Activated CD8-positive, alpha-beta T cell treated with anti-CD3 and anti-CD28 coated beads for 36 hours (primary cell): ENCODE measurements at places on chromosomes 12 and 14.

DNA sequence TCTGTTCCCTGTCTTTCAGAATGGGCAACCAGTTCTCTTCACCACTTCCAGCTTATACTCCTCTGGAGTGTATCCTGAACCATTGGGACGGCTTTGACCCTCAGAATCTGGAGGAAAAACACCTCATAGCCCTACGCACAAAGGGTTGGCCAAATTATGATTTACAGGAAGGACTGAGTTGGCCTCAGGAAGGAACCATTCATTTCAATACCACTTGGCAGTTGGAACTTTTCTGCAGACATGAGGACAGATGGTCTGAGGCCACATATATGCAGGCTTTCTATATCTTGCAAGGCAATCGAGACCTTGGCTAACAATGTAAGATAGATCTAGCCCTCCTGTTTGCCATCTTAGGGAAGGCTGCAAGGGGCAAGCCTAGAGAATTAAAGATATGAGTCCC is 24.0 kb downstream of the CLECL1 start:
- DNase-seq = no peak

DNA sequence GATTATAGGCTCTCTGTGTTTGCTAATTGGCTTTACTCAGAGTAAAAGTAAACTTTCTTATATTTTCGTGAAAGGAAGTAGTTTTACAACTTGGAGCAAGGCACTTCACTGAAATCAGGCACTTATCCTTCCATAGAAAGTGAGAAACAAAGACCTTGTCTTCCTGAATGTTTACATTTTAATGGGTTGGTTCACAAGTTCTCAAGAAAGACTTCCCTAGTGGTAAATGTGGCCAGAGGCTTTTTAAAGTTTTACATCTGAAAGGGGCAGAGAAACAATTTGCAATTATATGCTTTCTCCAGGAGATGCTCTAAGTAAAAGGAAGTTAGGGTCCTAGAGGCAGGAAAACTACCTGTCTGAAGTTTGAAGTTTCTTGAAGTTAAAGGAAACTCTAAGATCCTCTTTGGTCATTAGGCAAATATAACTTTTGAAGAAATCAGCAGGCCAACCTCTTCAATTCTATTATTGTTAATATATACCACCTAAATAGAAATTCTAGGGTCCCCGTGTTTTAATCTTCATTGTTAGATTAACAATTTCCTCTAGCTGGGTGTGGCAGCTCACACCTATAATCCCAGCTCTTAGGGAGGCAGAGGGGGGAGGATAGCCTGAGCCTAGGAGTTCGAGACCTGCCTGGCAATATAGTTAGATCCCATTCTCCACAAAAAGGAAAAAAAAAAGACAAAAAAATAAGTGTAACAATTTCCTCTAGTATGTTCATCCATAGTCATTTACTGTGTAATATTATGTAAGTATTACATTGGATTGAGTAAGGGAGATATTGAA is 644.9 kb upstream of the FOXG1 start:
- no peak for DNase-seq

DNA sequence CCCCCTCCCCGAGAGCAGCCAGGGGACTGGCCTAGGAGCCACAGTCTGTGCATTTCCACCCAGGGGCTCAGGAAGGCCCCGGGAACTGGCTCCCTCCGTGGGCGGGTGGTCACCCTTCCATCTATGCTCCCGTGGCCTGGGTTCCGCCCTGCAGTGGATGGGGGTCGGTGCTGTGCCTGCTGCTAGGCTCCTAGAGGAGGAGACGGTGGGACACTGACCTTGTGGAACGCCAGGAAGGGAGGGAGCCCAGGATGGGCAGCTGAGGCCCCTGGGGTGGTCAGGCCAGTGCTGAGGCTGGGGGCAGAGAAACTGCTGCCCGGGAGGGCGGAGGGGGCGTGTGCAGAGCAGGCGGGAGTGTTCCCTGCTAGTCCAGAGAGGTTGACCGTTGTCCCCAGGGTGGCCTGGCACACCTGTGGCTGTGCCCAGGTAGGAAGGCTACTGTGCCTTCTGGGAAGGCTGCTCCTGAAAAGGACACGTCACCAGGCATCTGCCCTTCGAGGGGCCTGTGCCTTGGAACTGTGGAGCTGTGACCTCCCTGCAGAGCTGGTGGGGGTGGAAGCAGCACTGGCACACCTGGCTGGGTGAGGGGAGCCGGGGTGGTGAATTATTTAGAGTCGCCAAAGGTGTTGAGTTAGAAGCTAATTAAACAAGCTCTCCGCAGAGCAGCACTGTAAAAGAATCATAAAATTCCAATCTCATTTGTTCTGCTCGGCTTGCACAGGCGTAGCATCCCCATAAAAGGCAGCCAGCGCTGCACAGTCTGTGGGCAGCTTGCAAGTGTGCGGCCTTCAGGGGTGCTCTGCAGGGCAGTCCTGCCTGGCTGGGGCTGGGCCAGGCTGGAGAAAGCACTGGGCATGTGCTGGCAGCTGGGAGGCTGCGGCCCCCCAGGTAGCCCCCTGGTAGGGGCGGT is 145.1 kb downstream of the KIF26A start:
- DNase-seq = no peak

- no peak for DNase-seq
Observed at GRCh38 chr14:60768602-60769001, 34.0 kb downstream of the MNAT1 start.

- DNase-seq = no peak
Observed at GRCh38 chr14:87002776-87003175, 990.2 kb downstream of the GALC start.

GRCh38 chr12:127726671-127727315 is 540.2 kb upstream of the TMEM132C start:
- DNase-seq = no peak

DNA sequence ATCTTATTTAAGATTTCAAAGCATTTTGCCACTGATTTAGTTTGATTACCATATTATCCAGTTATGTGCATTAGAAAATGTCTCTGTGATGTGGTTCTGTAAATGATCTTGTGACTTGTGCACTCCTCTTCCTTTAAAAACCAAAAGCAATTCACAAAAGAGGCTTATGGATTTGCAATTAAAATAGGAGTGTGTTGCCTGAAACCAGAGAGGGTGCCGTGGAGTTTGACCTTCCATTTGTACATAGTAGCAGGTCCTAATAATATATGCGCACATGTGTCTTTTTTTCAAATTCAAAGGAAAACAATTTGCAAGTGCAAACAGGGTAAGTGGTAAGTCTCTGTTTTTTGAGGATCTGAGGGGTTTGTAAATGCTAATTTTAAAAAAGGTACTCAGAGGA is 470.9 kb downstream of the VRK1 start:
- no peak for DNase-seq

- DNase-seq = no peak
Observed at GRCh38 chr12:43105426-43105981, 446.5 kb downstream of the ADAMTS20 start.

DNA sequence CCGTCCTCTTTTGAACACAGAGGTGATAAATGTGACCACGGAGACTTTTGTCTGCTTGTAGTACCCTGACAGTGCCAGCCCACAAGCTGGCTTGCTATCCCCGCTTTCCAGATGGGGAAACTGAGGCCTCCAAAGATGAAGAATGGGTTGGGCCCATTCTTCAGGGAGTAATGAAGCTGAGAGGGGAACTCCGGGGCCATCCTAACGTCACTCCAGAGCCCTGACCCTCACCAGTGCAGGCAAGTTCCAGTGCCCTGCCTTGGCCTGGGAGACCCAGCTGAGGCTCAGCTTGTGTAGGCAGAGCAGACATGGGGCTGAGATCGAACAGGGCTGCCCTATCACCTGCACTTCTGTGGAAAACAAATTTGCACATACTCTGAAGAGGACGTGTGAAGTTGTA is 277.1 kb downstream of the DPF3 start:
- no peak for DNase-seq

DNA sequence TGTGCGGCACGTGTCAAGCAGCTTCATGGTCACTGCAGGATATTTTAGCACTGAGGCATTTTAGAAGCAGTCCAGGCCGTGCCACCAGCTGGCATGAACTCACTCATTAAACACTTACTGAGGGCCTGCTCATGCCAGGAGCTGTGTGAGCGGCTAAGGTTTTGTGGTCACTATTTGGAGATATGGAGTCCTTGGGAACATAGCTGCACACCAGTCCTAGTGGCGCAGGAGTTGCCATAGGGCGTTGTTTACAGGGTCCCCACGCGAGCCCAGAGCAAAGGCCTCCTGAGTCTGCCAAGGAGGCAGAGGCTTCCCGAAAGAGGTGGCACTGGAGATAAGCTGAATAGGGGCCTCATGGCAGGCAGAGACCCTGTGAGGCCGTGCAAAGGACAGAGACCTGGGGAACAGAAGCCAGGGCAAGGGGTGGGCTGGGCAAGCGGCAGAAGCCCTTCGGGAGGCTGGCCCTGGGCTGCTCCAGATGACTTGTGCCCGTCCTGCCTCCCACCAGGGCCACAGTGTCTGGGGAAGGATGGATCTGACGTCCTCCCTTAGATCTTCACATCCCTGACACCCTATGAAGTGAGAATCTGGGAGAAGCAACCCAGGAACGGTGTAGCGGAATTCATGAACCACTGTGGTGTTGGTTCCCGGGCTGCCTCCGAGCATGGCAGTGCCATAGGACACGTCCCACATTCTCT is 38.9 kb downstream of the SFSWAP start:
- DNase-seq = no peak

DNA sequence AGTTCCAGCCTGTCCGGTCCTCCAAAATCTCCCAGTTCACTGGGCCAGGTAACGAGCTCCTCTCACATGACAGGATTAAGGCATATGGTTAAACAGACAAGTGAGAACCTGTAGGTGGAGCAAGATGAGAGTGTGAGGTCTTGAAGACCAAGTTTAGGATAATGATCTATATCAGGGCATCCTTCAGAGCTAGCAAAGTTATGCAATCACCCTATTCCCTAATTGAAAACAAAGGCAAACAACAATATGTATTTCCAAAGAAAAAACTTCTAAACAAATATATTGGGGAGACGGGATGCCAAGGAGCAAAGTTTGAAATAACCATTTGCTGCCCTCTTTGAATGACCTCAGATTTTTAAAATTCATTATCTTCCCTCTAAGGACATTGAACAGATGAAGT is 571.2 kb downstream of the BCL11B start:
- no peak for DNase-seq

- DNase-seq = no peak
Observed at GRCh38 chr14:89185919-89186855, 230.8 kb downstream of the FOXN3 start.

DNA sequence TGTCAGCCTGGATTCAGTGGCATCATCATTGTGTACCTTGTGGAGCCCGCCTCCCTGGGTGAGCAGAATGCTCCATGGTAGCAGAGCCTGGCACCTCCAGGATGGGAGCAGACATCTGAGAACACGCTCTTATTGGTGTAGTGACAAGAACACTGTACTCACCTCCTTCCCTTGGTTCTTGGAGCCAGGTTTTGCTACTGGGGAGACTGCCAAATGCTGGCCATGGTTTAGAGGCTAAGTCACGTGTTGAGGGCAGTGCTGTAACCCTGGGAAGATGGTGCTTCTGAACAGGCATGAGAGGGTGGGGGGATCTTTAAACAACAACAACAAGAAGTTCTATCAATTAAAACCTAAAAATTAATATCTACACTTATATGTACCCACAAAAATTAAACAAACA is 47.6 kb upstream of the ASPG start:
- DNase-seq = no peak

DNA sequence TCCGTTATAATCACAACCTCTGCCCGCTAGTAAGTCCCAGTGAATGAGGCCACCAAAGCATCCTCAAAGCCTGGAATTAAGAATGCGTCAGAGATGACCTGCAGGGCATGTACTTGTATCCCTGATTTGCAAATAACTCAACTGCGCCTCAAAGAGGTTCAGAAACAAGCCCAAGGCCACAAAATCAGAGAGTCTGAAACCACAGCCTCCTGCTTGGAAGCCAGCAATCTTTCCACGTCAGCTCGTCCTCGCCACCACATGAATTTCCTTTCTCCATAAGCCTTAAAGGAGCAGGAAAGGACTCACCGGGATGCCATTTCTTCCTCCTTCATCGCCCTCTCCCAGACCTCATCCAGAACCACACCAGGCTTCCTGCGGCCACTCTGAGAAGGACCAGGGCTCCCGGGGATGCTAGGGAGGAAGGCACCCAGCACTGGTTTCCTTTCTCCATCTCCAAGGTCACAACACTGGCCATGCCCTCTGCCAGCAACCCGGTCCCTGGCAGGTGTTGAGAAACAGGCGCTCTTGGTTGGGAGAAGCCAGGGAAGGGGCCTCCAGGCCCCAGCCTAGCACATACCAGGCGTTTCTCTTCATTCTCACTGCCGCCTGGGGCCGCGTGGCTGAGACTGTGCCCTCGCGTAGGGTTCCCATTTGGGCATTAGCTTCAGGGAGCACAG is 191.2 kb upstream of the DIO3 start:
- DNase-seq = no peak

DNA sequence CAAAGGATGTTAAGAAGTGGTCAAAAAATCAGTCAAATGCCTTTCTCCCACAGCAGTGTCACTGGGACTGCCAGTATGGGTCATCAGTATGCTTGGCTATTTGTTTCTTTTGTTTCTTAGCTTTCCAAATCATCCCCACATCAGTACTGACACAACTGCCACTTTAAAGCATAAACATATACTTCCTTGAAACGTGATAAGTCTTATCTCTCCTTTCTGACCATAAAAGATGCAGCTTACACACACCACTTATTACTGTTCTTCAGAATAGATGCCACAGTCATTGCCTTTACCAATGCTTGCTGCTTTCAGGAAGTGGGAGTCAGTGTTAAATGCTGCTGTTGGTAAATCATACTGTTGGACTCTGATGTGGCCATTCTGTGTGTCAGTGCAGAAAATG is 18.6 kb upstream of the GARIN2 start:
- no peak for DNase-seq

GRCh38 chr14:33968722-33969121 is 17.8 kb upstream of the EGLN3 start:
- no peak for DNase-seq

DNA sequence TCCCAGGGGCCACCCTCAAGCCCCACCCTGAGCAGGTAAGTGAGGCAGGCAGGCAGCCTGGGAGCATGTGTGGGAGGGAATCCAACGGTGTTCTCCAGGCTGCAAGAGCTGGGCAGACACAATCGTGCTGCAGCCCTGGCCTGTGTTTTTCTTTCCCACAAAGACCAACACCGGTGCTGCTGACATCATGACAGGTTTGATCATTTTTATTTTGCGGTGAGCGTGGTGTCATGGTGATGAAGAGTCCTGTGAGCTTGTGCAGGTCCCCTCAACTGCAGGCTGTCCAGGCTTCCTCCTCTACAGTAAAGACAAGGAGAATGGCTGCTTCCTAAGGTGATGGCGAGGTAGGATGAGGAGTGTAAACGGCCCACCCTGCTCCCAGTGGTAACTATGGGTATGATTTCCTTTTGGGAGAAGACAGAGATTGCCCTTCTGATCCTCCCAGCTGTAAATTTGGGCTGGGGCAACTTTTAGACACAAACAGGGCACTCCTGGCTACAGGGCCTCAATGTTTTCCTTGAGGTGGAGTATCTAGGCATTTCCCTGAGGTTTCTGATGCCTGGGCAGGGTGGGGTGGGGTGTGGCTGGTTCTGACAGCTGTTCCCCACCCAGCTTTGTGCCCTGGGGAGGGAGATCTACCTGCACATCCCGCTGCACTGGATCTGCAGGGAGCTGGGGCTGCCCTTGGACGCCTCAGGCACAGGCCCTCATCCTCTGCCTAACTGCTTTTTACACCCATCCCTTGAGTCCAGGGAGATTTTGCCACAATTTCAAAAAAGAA is 109.1 kb downstream of the VCPKMT start:
- DNase-seq = no peak
